ENCODE measurements at places on chromosomes 5 and 9.

DNA sequence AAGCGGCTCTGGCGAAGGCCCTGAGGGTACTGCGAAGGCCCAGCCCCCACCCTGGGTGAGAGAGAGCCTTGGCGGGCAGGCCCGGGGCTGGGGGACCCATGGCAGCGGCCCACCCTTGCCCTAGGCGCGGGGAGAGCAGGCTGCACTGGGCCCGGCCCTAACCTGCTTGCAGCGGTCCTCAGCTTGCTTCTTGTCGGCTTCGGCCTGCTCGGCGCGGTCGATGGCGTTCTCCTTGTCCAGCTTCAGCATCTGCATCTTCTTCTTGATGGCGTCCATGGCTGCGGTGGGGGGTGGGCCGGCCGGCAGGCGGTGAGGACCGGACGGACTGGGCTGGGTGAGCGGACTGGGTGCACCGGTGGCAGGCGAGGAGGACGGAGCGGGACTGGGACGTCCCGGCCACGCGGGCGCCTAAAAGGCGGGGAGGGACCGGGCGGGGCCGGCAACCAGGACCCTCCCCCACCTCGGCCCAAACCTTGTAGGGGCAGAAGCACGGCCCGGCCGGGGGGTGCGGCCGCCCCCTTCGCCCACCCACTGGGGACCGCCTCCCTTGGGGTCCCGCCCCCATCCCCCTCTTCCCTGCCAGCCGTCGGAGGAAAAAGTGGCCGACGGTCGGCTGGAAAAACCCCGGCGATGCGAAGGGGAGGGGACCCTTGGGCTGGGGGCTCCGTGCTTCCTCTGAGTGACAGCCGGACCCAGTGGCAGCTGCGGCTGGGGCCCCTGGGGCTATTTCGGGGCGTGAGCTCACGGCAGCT lies at the start of gene TPM2:
TSS of gene TPM2 (minus strand) at position 384 of the 752 bp plus-strand sequence. CDS start at position 276, 108 bp downstream.
- peak; percentile 78 for DNase-seq

- no peak for DNase-seq
Measured at GRCh38 chr5:179724163-179724562, 8.5 kb upstream of the MAML1 start.

DNA sequence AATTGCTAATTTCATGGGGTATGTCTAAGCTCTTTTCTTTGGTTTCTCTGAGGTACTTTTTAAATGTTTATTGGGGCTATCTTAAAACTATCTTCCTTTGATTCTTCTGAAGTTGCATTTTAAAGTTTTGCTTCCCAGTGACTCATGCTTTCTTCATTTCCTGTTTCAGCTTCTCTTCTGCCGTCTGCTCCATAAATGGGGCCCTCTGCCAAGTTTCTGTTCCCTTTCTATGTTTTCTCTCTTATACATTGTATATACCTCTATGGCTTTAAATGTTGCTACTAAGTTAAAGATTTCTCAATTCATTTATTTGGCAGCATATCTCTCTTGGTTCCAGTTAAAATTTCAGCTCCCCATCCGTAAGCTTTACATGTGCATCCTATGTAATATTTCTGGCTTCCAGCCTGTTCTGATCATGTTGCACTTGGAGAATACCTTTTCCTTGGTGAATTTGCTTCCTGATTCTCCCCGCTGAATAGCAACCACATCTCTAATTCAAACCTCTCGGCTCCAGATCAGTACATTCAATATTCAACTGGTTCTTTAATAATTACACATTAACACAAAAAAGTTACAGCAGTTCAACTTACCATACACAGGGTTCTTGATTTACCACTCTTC lies 125.3 kb downstream of the ST8SIA4 start:
- DNase-seq = no peak

- no peak for DNase-seq
Measured at GRCh38 chr9:79940919-79941318, 369.2 kb downstream of the TLE4 start.

DNA sequence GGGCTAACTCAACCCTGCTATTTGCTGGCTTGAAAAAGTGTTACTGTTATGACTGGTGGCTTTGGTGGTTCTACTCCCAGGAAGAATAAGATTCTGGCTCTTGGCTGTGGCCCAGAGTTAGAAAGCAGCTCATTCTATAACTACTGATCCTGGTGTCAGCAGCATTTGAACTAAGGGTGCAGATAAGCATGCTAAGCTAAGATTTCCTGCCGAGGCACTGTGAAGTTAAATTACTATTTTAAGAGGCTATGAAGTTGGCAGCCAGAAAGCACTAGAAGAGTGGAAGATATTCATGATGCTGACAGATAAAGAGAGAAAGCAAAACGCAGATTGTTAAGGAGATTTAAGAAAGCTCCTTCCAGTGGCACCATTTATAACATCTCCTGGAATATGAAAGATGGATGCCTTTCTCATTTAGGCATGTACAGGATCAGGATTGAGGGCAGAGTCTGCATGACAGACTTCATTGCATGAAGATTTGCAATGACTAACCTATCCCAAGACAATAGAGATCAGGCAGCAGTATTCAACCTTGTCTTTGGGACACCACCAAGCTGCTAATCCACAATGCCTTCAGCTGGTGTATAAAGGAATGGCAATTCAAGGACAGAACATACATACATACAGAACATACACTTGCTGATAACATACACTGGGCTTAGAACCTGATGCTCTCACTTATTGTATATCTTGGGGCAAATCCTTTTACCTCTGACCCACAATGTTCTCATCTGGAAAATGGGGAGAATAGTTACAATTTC lies 11.7 kb downstream of the BRINP1 start:
- no peak for DNase-seq

DNA sequence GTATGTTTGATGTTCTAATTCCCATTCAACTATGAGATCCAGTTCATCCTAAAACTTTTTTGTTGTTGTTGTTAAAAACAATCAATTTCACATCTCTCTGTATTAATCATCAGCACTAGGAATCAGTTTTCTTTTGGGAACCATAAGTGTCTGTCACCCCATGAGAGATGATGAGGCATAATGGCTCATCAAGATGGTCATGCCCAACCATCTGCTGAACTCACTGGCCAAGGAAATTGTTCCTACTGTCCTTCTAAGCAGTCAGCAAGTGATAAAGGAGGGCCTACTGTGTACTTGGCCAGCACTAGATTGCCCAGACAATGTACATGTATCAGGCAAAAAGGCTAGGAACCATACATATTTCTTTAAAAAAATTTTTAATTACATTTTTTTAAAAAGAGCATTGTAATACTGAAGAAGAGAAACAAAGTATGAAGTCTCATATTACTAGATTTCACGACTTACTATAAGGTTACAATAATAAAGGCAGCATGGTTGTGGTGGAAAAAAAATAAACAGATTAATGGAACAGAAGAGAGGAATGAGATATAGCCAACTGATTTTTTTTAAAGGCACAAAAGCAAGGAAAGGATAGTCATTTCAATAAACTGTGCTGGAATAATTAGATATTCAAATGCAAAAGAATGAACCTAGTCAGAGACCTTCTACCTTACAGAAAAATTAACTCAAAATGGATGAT lies 458.3 kb downstream of the SPOCK1 start:
- DNase-seq = no peak

DNA sequence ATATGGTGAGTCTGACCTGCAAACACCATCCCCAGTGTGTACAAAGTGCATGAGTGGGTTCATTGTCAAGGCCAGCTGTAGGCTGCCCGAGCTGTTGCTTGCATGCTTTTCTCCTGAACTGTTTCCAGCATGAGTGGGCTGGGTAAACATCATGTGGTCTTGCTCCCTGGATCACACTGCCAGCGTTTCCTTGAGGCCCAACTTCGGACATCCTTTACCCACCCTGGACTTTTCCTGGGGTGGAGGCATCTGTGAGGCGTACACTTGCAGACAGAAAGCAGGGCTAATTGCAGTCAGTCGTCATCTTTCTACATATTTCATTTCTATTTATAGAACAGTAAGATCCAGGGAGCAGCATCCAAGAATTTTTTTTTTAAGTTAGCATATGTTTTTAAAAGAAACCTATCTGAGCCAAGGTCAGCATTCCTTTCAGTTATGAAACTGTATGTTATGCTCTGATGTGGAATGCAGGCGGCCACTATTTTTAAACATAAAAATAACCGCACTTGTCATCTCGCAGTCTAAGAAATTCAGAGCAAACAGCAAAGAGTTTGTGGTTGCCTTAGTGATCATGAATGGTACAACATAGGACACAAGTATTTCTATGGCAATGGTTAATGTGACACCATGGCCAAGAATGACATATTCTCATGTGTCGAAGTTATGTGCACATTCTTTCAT lies 106.5 kb upstream of the DMRT1 start:
- no peak for DNase-seq

GRCh38 chr5:93595420-93596147 lies 12.6 kb downstream of the NR2F1 start:
- no peak for DNase-seq

DNA sequence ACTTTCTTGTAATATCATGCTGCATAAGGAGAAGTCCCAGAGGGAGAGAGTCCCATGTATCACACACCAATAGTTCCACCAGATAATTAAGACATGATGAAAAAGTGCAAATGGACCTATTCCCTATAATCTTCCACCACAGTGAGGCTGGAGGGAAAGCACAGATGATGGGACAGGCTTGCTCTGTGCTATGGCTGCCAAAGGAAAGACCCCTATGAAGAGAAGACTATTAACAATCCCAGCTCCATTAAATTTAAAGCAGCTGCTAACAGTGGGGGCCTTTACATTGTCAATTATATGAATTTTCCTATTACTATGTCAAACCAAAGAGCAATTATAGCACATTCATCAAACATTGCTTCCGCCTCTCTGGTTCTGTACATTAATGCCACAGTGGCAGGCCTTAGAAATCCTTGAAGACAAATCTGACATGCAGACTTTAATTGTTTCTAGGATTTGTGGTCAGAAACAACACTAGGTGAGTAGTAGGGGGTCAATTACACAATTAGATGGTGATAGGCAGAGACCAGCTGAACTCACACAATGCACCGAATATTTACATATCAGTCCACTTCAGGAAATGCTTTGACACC lies 551.3 kb downstream of the TLE1 start:
- DNase-seq = no peak

DNA sequence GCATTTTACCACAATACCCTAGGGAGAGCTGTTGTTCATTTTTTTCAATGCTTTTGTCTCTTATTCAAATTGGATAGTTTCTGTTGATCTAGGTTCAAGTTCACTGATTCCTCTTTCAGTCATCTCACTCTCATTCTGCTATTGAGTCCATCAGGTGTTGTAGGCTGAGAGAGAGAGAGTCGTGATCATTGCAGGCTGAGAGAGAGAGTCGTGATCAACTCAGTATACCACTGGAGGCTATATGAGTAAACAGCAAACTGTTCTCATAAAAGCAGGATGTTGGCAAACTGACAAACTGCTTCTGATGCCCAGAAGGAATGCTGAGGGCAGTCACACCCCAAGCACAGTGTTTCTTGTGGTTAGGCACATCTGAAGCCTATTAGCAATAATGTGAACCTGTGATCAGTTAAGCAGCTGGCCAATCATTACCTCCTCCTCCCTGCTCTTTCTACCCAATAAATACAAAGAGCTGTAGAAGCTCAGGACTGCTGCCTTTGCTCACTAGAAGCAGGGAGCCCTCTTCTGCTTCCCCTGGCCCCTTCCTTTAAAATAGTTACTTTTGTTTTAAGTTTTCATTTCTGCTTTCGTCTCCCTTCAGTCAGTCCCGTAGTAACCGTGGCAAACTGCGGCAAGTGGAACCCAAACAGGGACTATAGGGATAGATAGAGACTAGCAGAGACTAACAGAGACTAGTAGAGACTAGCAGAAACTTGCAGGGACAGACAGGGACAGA lies 476.1 kb upstream of the ACO1 start:
- no peak for DNase-seq

DNA sequence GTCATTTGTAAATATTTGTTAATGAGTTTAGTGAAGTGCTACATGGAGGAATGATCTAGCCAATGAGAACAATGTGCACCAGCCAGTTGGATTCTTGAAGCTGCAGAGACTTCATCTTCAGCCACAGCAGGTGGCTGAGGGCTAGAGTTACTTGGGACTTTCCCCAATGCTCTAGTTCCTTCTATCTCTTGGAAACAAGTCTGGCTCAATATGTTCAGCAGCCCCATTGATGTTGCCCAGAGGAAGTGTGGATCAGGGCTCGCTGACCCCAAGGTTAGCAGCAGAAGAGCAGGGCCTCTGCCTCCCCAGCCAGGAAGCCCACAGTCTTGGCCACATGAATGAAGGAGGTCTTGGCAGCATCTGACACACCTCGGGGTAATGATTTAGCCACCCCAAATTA lies 117.5 kb downstream of the SLC1A3 start:
- no peak for DNase-seq

GRCh38 chr5:62640446-62640845 lies 61.8 kb downstream of the LRRC70 start:
- DNase-seq = no peak

DNA sequence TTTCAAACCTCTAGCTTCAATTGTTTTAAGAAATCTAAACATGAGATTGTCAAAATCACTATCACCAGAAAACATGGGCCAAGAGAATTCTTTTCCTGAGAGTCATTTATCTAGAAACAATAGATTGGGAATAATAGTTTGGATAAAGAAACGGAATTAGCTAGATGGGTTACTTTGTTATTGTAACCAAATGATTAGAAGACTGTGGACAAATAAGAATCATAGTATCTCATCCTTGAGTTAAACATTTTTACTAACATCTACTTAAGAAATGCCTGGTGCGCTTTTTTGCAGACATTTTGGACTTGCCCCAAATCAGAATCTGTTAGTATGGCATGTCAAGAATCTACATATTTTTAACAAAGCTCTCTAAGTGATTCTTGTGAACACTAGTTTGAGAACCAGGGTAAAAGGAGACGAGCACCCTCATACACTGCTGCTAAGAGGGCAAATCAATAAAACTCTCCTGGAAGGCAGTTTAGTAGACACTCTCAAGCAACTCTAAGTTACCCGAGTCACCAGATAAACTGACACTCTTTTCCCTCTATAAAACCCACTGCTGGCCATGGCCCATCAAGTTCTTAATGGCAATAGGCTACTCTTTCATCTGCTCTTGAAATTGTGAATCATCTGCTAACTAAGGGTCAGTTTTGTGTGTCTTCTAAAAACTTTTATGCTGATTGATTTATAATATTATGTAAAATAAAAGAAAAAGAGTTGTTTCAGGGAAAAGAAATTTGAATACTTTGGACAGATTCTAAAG lies 39.1 kb downstream of the TPD52L3 start:
- DNase-seq = no peak

GRCh38 chr5:172494630-172495505 lies 40.5 kb upstream of the SH3PXD2B start:
- DNase-seq = no peak

DNA sequence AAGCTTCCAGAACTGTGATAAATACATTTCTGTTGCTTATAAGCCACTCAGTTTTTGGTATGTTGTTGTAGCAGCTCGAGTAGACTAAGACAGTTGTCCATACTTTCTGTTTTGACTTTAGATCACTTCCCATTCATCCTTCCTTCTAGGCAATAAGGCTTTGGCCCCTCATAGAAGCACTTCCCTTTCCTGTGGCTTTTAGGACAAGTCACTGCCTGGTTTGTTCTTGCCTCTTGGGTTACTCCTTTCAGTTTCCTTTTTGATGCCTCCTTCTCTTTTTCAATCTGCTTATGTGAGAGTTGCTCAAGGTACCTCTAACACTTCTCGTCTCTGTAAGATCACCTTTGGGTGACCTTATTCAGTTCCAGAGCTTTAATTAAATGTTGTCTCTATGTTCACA lies 72.4 kb upstream of the NTRK2 start:
- no peak for DNase-seq

Data from gastrocnemius medialis (tissue), 4 donors.